ENCODE measurements at places on chromosomes 7 and 10. TPM values are rescaled to one million over a fixed set of nuclear protein-coding genes. Genes with fewer than 3 reads are reported as not detected.

The CABCOCO1 gene
- total RNA-seq: not detected

The EN2 gene
- not detected for total RNA-seq

- no peak overlapping the region for H3K27ac ChIP-seq
- H3K4me3 ChIP-seq: no peak overlapping the region
- no peak for DNase-seq
- H3K36me3 ChIP-seq: no peaks in the 10 kb centered on the region
These were observed 26.0 kb upstream of the PCDH15 start for GRCh38 chr10:54826994-54827560.

GRCh38 chr10:106615081-106615480 lies 549.4 kb downstream of the SORCS1 start:
- DNase-seq: no peak
- H3K27me3 ChIP-seq: no peaks in the 10 kb centered on the region
- no peaks in the 10 kb centered on the region for H3K4me1 ChIP-seq
- H3K36me3 ChIP-seq: no peaks in the 10 kb centered on the region
- no peak overlapping the region for H3K4me3 ChIP-seq
- H3K27ac ChIP-seq: no peak overlapping the region

Measured in SJSA1 (cell line).